ENCODE measurements at places on chromosomes 7 and 10. TPM values are rescaled to one million over a fixed set of nuclear protein-coding genes. Genes with fewer than 3 reads are reported as not detected.
A peak's percentile ranks its signal among the peaks of the same experiment; 100 is the strongest.

GRCh38 chr10:124142006-124142739, 48.8 kb upstream of the CHST15 start:
- no peaks in the 10 kb centered on the region for H3K27me3 ChIP-seq
- H3K4me1 ChIP-seq, result peaks cover 36% of the 10 kb centered on the region
- DNase-seq, result no peak
- H3K27ac ChIP-seq, result no peak overlapping the region
- H3K36me3 ChIP-seq, result no peaks in the 10 kb centered on the region

GRCh38 chr10:98376485-98376884, 38.5 kb downstream of the PYROXD2 start:
- H3K4me1 ChIP-seq, result no peaks in the 10 kb centered on the region
- no peak for DNase-seq
- H3K27ac ChIP-seq, result no peak overlapping the region
- peaks cover 13% of the 10 kb centered on the region for H3K36me3 ChIP-seq

GRCh38 chr10:71719042-71719441, 536 bp downstream of the C10orf105 start:
- H3K4me3 ChIP-seq, result no peak overlapping the region
- peak overlapping the region; percentile 70 for H3K27ac ChIP-seq
- H3K27me3 ChIP-seq, result no peaks in the 10 kb centered on the region
- DNase-seq, result no peak
- H3K36me3 ChIP-seq, result no peaks in the 10 kb centered on the region

CYP3A5 gene
- total RNA-seq, result 0.91 TPM

RALA gene
- total RNA-seq, result 12.3 TPM

EBLN1 gene
- total RNA-seq, result not detected

Data from esophagus muscularis mucosa (tissue), 4 donors.